Osteoblast (primary cell): ENCODE measurements at places on chromosomes 7 and 10. TPM values are rescaled to one million over a fixed set of nuclear protein-coding genes. Genes with fewer than 3 reads are reported as not detected.

DNA sequence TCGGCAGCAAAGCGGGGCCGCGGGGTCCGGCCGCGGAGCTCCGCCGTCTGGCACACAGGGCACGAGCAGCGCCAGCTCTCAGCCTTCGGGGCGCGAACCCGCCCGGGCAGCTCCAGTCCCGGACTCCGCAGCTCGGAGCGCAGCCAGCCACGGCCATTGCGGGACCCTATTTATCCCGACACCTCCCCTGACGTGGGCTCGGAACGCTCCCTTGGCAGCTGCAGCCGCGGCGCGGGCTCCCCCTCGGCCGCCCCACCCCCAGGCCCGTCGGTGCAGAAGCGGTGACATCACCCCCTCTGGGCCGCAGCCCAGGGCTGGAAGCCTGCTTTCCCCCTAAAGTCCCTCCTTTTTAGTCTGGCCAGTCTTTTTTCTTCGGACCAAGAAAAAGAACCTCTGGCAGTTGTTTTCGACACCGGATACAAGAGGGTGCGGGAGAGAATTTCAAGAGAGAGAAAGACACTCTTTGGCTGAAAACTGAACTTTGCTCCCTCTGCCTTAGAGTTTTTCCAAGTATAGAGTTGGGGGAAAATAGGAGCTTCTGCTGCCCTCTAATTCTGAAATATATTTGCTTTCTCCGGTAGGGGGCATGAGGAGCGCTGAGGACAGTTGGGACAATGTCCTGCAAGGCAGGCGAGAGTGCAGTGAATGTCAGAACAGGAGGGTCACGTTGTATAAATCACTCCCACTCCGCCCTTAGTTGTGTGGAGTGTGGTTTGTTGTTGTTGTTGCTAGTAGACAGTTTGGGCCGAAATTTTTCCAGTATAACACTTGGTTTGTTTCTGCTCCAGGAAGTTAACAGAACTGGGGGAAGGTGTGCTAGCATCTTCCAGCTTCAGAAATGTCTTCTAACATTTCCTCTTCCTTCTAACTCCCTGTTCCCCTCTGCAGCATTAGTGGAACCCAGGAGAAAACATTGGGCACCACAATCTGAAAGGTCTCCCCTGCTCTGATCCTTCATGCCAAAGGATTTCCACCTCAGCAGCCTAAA is at the start of gene SFRP4:
Gene SFRP4 (minus strand): TSS at position 145 of the 988 bp plus-strand sequence. CDS start 280 bp downstream, outside the sequence.
- DNase-seq = peak; percentile 80

- DNase-seq = no peak
These were observed 24.9 kb downstream of the RGR start for GRCh38 chr10:84269773-84270172.

GRCh38 chr7:90224195-90224594 is 12.7 kb downstream of the STEAP2 start:
- no peak for DNase-seq

DNA sequence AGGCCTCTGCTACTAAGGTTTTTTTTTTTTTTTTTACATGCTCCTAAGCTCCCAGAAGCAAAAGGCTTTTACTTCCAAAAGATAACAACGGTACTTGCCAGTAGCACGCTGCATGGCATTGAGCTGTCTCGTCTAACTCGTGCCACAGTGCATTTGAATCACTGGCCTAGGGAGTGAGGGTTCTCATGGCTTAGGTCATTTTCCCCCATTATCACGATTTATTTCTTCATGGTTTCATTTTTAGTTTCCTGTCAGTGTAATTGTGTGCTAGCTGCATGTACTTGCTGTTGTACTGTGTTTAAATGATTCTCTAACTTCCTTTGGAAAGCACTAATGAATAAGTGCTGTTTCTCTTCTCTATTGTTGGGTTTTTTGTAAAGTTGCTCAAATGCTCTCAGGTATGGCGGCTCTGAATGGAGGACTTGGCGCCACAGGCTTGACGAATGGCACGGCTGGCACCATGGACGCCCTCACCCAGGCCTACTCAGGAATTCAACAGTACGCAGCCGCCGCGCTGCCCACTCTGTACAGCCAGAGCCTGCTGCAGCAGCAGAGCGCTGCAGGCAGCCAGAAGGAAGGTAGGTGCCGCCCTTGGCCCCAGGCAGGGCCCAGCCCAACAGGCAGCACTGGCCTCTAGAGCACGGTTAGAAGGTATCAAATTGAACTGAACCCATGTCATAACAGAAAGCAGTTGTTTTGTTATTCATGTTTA is 290.5 kb downstream of the USP6NL start:
- DNase-seq = no peak

GRCh38 chr10:29757551-29758297 is 123.0 kb upstream of the SVIL start:
- DNase-seq = no peak

Gene ADRB1
- total RNA-seq = not detected in 2 replicates
